ENCODE measurements at places on chromosomes 7 and 10. TPM values are rescaled to one million over a fixed set of nuclear protein-coding genes. Genes with fewer than 3 reads are reported as not detected.

DNA sequence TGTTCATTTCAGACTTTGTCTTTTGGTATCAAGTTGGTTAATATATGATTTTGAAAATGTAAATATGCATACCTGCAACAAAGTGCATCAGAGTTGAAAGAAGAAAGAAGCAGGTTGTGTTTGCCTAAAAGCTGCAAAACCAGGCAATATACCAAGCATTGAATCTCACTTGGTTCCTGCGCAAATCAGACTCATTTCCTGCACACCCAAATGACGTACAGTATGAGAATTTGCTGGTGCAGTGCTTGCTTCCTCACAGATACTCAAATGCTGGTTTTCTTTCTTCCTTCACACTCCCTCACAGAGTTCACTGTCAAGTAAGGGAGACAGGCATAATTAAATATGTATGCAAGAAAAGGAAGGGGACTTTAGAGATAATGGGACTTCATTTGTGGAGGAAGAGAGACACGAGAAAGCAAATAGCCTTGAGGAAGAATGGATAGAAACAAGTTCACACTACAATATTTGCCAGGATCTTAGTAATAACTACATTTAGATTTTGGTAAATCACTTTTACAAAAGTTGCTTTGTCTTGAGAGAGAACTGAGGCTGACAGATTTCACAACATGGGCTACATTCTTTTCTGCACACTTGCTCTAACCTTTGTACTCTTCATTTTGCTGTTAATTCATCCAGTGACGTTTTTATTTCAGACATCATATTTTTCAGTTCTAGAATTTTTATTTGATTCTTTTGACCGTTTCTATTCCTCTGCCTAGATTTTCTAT lies 56.9 kb upstream of the AOAH start:
- DNase-seq: no peak

GRCh38 chr10:18282094-18282493 lies 141.9 kb downstream of the CACNB2 start:
- no peak for DNase-seq

- DNase-seq: no peak
Measured at GRCh38 chr10:4656576-4657194, 169.3 kb upstream of the AKR1E2 start.

DNA sequence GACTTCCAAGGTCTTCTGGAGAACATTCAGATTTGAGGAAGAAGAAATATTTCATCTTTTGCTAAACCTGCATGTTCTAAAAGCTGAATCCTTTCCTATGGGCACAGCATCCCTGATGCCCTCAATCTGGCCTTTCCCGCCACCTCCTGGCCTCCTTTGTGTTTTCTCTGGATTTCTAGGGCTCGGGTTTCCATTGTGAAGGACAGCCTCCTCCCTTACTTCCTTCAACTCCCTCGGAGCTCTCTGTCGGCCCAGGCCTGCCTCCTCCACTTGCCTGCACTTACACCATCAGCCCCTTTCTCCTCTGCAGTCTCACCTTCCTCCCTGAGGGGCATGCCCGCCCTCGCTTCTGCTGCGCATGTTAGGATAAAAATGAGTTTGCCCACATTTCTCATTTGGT lies 75.4 kb downstream of the WIPF3 start:
- DNase-seq: no peak

GRCh38 chr10:30002426-30003266 lies 56.7 kb downstream of the JCAD start:
- DNase-seq: peak; percentile 90

The ARL5B gene
- total RNA-seq: 18.5 TPM

Measured in osteocyte (in vitro differentiated cells).